ENCODE measurements at places on chromosomes 13 and 19.

DNA sequence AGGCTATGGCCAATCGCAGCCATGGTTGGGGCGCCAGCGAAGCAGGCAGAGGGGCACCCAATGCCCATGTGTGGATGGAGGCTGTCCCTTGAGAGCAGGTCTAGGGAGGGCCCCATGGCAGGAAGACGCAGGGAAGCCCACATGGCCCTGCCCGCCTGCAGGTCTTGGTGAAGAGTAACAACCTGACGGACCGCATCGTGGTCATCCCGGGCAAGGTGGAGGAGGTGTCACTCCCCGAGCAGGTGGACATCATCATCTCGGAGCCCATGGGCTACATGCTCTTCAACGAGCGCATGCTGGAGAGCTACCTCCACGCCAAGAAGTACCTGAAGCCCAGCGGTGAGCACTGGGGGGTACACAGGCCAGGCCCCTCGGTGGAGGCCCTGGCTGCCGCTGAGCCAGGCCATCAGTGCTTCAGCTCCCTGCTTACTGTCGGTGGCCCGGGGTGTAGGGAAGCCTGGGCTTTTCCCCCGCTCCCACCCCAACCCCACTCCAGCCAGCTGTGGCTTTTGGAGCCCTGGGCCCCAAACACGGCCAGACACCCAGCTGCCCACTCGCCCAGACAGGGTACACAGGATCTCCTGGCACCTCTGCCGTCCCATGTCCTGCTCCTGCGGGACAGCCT, 14.6 kb downstream of the YIPF2 start:
- DNase-seq: no peak

- no peak for DNase-seq
Measured at GRCh38 chr13:30355384-30355699, 48.0 kb upstream of the KATNAL1 start.

GRCh38 chr19:32674931-32675719, at the start of gene ANKRD27:
ANKRD27 (minus strand) TSS chr19:32675180; CDS start chr19:32659015, 16,165 bp downstream.
- peak; percentile 91 for DNase-seq

DNA sequence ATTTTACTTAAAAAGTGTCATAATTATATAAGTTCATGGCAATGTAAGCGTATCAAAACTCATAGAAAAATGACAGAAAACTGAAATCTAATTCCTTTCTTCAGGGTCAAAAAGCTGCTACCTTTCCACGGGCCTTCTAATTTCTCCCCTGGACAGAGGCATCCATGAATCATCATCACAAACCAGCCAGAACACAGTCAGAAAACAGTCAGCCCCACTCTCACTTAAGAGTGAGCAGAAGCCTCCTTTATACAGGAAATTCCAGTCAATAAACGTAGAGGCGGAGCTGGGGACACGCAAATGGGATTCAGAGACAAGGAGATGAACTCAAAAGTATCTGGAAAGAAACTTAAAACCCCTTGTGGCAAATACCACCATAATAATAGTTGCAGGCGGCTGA, 54.2 kb upstream of the ABCC4 start:
- DNase-seq: no peak

DNA sequence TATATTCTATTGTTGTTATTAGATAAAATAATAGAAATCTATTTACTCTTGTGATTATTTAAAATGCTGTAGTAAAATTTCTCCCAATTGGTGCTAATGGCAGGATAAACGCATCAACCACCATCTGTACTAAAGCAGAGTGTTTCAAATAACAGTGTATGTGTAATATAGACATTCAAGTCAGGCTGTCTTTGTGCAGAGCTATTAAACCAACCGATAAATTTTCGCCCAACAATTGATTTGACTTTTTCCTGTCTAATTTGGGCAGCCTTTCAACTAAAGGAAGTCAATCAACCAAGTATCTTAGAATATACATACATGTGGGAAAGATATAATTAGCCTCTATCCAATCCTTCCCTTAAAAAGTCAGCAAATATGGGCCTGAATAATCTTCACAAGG, 5.8 kb downstream of the AMER2 start:
- no peak for DNase-seq

GRCh38 chr13:112178769-112179168, 111.8 kb downstream of the SOX1 start:
- no peak for DNase-seq

DNA sequence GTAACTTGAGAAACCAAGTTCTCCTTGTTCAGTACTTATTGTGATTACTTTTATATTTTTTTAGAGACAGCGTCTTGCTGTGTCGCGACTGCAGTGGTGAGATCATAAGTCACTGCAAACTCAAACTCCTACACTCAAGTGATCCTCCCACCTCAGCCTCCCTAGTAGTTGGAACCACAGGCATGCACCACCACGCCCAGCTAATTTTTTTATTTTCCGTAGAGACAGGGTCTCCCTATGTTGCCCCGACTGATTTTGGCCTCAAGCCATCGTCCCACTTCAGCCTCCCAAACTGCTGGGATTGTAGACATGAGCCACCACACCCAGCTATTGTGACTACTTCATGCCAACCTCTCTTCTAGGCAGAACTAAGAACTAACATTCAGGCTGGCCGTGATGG, 8.3 kb downstream of the C19orf53 start:
- no peak for DNase-seq

GRCh38 chr19:30817965-30818567, 445.9 kb downstream of the ZNF536 start:
- no peak for DNase-seq

DNA sequence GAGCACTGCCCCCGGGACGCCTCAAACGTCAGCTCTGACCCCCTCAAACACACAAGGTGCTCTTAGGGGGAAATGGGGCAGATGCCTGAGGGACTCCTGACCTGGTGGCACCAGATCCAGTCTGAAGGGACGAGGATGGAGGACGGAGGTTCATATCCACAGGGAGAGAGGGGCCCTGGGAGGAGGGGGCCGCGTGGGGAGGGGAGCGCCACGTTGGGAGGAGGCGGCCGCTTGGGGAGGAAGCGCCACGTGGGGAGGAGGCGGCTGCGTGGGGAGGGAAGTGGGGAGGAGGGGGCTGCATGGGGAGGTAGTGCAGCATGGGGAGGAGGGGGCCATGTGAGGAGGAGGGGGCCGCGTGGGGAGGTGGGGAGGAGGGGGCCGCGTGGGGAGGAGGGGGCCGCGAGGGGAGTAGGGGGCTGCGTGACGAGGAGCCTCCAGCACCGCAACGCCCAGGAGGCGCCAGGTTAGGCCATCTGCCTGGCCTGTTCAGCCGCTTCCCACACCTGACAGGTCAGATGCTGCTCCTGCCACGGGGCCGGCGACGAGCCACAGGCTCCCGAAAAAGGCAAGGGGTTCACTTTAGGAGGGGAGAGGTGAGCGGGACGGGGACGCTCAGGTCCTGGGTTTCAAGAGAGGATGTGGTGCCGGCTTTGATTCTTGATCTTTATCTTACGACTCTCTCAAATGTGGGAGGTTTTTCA, 36.7 kb upstream of the C13orf46 start:
- DNase-seq: no peak

- DNase-seq: no peak
Measured at GRCh38 chr19:4606921-4607678, 32.2 kb upstream of the TNFAIP8L1 start.

GRCh38 chr13:41107104-41107571, 25.5 kb downstream of the KBTBD6 start:
- no peak for DNase-seq

DNA sequence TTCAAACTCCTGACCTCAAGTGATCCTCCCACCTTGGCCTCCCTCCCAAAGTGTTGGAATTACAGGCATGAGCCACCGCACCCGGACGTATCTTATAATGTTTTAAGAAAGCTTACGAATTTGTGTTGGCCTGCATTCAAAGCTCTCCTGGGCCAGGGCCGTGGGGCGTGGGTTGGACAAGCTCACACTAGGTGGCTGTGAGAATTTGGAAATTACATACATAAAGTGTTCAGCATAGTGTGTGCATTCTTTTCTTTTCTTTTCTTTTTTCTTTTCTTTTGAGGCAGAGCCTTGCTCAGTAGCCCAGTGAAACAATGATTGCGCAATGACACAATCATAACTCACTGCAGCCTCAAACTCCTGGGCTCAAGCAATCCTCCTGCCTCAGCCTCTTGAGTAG, 2.6 kb downstream of the ZSWIM4 start:
- DNase-seq: no peak

- DNase-seq: no peak
Measured at GRCh38 chr19:5960005-5961001, 17.6 kb downstream of the RANBP3 start.
